ENCODE measurements at places on chromosomes 2 and 18. TPM values are rescaled to one million over a fixed set of nuclear protein-coding genes. Genes with fewer than 3 reads are reported as not detected.

TIMM21 gene
- 36.7 TPM for total RNA-seq

GALNT1 gene
- 76.2 TPM for total RNA-seq

ALK gene
- total RNA-seq: not detected

DPP4 gene
- total RNA-seq: 0.27 TPM
